HFFc6 (cell line): ENCODE measurements at places on chromosomes 2 and 18.

- DNase-seq = no peak
These were observed 110.9 kb upstream of the CTDP1 start for GRCh38 chr18:79568543-79569205.

GRCh38 chr18:55500316-55501086 is 87.5 kb downstream of the TCF4 start:
- DNase-seq = peak; percentile 88

DNA sequence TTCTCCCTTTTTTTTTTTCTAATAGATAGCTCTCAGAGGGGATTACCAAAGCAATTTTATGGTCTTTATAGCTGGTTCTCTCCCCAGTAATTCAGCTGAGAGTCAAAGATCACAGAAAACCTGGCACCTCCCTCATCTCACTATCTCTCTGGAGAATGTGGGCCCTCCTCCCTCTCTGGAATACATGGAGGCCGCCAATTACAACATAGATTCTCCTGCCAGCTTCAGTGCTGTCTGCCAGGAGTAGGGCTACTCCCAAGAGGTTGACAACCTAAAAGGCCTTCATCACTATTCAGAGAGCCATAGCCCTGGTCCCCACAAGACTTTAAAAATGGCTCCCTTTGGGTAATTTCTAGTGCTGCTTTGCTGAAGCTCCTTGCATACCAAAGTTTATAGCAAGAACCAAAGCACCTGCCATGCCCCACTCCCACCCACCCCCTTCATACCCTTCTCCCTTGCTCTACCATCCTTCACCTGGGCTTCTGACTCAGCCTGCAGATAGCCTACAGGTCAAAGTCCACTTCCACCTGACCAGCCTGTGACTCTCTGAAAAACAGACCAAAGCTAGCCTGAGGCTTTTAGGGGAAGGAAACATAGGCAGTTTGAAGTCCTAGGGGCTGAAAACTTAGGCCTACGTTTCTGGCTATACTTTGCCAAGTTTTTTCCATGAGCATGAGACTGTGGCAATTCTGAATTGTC is 472.3 kb downstream of the TNS1 start:
- DNase-seq = no peak

GRCh38 chr2:155250800-155251199 is 552.3 kb downstream of the KCNJ3 start:
- DNase-seq = no peak

- DNase-seq = peak; percentile 18
These were observed 756.6 kb downstream of the RNF144A start for GRCh38 chr2:7673853-7674252.
